ENCODE measurements at places on chromosomes 4 and X.

GRCh38 chr4:154854362-154854761, 73.3 kb downstream of the RBM46 start:
- no peak for DNase-seq

- DNase-seq: no peak
Measured at GRCh38 chr4:120211408-120212015, 144.9 kb upstream of the MAD2L1 start.

DNA sequence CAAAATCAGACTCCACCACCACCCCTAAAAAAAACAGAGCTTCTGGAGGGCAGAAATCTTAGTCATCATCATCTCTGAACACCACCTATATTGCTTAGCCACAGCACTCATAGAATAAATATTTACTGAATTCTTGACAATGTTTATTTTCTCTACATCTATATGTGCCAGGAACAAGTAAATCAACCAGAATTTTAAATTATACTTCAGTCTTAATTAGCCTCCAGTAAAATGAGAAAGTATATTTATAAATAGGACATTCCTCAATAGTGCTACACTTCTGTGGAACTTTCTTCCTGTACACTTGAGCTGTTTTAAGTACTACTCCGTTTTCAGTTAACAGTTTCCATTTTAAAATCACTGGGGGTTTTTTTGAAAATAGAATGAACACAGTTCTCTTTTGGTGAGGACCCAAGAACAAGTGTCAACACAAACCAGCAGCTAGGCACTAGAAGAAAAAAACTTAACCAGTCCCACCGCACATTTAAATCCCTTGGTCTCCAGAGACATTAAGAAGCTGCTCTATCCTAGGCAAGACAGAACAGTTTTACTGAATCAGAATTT, 25.5 kb downstream of the SMIM14 start:
- DNase-seq: no peak

DNA sequence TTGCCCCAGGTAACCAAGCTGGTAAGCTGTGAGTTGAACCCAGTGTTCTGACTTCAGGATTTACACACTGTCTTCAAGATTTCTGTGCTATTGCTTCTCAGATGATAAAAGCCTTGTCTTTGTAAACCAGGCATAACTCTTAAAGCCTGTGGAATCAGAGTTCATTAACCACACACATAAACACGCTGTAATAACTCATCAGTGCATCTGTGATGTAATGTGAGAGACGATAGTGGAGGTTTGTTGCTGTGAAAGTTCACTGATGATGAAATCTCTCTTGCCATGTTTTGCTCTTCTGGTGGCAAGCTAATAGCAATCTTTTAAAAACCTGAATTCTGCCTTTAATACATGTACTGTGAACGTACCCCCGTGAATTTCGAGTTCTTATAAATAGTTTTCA, 41.5 kb downstream of the CLCN4 start:
- DNase-seq: no peak

DNA sequence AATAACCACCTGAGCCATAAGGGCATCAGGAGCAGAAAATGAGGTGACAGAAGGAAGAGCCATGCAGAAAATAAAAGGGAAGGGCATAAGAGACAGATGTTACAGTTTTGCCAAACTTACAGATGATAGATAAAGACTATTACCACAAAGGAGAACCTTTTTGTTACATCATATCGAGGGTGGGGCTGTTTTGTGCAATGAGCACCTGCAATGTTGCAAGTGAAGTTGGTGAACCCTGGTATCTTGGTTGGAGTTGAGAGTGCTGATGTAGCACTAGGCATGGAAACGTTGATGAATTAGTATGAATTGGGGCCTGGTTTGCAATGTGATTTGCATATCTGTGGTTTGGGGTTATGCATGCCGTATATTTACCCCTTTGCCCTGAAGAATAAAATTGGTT, 119.8 kb upstream of the TEX13D start:
- no peak for DNase-seq

DNA sequence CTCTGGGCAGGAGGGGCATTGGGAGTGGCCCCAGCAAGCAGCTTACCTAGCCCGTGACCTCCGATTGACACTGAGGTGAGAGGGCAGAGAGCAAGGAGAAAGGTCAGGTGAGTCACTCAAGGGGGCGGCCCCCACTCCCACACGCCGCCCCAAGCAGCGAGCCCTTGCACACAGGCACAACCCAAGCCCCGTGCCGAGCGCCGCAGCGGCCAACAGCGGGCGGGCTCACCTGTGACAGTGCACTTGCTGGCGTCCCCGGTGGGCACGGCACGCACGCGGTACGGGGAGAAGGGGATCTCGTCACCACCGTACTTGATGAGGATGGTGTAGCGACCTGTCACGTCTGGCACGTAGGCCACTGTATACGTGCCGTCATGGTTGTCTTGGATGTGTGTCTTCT, 17.2 kb downstream of the FLNA start:
- DNase-seq: no peak
